ENCODE measurements at places on chromosomes 5 and 9. TPM values are rescaled to one million over a fixed set of nuclear protein-coding genes. Genes with fewer than 3 reads are reported as not detected.
A peak's percentile ranks its signal among the peaks of the same experiment; 100 is the strongest.

DNA sequence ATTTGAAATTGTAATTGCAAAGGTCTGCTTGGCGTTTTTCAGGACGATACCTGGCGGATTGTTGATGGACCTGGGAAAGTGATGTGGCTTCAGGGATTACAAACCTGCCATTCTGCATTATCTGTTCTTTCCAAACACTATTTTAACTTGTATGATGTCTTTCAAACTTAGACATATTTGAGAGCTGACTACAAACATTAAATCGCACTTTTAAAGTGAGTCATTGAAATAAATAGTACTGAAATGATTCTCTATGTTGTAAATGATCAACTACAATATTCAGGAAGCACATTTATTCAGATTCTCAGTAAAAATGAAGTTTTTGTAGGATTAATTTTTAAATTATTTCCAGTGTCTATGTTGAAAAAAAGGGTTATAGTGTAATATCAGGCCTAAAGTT, 32.3 kb upstream of the TMEM171 start:
- DNase-seq = peak; percentile 12

DNA sequence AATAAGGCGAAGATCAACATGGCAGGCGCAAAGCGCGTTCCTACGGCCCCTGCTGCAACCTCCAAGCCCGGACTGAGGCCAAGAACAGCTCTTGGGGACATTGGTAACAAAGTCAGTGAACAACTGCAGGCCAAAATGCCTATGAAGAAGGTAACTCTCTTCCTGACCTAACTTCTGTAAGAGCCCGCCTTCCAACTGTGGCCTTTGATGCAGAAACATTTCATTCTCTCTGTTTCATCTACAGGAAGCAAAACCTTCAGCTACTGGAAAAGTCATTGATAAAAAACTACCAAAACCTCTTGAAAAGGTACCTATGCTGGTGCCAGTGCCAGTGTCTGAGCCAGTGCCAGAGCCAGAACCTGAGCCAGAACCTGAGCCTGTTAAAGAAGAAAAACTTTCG, 979 bp downstream of the CCNB1 start:
- no peak for DNase-seq

GRCh38 chr9:127493592-127494303, 42.4 kb downstream of the LRSAM1 start:
- DNase-seq = no peak

DNA sequence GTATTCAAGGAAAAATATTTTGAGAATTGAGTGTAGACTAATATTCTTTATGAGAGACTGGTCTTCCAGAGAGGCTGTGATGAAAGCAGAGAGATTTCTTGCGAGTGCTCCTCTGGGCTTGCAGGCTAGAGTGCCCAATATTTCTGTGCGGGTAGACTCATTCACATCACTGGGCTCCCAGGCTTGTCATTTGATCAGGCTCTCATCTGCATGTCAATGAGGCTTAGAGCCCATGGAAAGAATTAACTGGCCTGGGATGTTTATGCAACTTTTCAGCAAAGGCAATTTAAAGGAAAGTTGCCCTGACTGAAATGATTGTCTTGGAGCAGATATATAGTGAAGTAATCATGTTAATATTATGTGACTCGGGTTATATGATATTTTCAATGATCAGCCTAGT, 42.3 kb downstream of the SNCAIP start:
- no peak for DNase-seq

GRCh38 chr5:6452622-6453504, 4.2 kb downstream of the UBE2QL1 start:
- no peak for DNase-seq

DNA sequence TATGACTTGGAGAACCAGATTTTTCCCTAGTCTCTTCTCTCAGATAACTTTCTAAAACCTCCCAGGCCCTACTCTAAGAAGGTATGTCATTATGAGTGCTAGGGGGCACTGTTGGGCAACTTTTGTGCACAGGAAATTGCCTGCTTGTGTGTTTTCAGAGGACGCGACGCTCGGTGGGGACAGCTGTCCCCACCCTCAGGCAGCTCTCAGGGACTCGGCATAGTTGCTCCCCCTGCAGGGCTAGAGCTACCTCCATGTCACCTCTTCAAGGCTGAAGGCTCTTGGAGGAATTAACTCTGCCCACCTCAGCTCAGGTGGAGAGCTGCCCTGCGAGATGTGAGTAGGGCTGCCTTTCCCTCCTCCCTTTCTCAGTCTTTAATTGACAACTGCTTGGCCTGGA, 10.2 kb upstream of the TIFAB start:
- DNase-seq = peak; percentile 36

DNA sequence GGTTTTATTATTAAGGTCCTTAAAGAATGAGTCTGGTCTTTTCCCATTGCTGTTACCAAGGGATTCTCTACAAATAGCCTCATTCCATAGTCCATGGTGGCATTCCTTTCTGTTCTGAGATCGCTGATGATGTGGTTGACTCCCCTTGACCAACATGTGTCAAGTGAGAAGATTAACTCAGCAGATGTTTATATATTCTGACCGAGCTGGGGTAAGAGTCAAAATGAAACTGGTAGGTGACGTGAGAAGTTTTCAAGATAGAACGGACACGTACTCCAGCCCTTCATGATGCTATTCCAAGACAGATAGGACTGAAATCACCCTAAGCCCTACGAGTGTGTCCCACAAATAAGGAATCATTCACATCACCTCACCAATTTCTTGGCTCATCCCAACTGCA, 155.5 kb upstream of the WWC1 start:
- no peak for DNase-seq

DNA sequence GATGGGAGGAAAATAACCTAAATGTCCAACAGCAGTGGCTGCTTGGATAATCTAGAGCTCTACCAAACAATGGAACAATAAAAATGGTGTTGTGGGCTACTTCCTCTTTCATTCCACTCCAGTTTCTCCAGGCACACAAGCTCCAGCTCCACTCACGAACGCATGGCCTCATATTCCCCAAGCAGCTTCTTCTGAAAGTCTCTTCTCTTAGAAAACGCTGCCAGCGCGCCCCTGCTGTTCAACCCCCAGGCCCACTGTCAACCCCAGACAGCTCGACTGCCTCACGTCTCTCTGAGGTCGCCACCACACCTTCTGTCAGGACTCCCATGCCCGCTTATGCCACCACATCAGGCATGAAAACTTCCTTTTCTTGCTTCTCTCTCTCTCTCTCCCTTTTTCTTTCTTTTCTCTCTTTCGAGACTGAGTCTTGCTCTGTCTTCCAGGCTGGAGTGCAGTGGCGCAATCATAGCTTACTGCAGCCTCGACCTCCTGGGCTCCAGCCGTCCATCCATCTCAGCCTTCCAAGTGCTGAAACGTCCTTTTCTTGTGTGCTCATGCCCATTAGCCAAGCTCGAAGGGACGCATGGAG, 16.2 kb downstream of the OR2V2 start:
- no peak for DNase-seq

DNA sequence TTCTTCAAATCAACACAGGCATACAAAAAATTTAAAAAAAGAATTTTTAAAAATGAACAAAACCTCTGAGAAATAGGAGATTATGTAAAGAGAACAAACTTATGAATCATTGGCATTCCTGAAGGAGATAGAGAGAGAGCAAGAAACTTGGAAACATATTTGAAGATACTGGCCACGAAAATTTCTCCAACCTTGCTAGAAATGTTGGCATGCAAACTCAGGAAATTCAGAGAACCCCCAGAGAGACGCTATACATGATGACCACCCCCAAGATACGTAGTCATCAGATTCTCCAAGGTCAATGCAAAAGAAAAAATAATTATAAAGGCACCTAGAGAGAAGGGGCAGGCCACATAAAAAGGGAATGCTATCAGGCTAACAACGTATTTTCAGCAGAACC, 472.5 kb downstream of the MTRR start:
- DNase-seq = no peak

GRCh38 chr9:76571288-76571687, 112.3 kb downstream of the GCNT1 start:
- DNase-seq = no peak

- no peak for DNase-seq
Measured at GRCh38 chr5:68710514-68710913, 383.3 kb upstream of the SLC30A5 start.

The NAIF1 gene
- polyA plus RNA-seq = 7.9 TPM

The SLC23A1 gene
- 49.8 TPM for polyA plus RNA-seq

The GPR150 gene
- polyA plus RNA-seq = 0.90 TPM

The CCL21 gene
- polyA plus RNA-seq = 60.4 TPM

Data from large intestine (tissue), 12 donors.